ENCODE measurements at places on chromosomes 5 and 9.

DNA sequence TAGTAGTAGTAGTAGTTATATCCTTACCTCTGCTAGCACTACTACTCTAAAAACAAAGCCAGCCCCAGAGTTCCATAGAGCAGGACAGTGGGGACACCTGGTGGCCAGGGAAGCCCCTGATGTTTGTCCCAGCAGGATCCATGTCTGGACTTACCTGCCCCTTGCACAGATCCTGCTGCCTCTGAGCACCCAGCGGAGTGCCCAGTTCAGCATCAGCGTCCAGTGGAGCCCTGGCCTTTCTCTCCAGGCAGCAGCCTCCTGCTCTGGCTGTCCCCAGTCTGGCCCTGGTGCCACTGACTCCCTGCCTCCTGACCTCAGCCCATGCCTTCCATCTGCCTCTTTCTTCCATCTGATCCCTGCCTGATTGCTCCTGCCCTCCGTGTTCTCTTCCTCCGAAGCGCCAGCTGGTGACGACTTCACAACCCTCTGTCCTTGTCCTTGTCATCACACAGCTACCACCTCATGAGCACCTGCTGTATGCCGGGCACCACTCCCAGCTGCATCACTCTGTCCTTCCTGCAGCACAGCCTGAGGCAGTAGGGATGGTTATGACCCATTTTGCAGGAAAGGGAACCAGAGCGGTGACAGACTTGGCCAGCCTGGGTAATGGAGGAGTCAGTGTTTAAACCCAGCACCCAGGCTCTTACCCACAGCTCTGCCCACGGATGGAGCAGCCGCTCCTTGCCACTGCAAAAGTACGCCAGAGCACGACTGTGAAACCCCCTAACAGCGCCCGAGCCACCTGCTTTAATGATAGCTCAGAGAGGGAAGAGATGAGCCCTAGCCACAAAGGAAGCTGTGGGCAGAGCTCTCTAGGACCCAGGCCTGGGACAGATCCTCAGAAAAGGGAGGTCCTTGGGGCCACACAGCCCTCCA lies 11.5 kb downstream of the SARDH start:
- DNase-seq: peak; percentile 38

DNA sequence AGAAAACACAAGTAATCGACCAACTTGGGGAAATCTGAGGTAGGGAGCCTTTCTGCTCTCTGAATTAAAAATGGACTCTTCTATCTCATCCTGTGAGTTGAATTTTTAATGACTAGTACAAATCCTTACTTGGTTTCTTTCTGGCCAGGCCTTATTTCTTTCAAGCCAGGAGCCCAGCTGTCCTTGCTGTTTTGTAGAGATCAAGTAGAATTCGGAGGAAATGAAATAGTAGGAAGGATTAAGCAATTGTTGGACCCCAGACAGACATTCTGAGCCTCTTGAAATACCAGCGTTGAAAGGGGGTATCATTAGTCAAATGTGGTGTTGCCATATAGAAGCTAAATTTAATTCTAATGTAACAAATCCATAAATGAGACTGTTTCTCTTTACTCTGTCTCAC lies 53.7 kb upstream of the SMIM15 start:
- no peak for DNase-seq

DNA sequence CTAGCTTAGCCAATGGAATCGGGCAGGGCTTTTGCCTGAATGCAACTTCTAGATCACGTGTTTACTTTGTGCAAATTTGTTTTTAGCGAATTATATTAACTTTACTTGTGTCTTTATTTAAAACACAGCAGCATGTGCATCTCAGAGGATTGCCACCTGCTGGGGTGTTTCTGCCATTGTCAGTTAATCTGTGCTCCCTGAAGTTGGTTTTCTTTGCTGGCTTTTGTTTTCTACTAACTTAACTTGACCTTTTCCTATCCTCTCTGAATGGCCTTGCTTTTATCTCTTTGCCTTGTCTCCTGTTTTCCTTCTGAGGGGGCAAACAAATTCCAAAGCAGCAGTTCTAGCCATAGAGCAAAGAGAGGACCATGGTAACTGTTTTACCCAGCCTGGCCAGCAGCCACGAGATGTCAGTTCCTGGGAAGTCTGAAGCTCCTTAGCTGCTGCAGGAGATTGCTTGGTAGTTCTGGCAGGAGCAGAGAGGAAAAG lies 67.6 kb downstream of the ARHGEF28 start:
- DNase-seq: peak; percentile 47

DNA sequence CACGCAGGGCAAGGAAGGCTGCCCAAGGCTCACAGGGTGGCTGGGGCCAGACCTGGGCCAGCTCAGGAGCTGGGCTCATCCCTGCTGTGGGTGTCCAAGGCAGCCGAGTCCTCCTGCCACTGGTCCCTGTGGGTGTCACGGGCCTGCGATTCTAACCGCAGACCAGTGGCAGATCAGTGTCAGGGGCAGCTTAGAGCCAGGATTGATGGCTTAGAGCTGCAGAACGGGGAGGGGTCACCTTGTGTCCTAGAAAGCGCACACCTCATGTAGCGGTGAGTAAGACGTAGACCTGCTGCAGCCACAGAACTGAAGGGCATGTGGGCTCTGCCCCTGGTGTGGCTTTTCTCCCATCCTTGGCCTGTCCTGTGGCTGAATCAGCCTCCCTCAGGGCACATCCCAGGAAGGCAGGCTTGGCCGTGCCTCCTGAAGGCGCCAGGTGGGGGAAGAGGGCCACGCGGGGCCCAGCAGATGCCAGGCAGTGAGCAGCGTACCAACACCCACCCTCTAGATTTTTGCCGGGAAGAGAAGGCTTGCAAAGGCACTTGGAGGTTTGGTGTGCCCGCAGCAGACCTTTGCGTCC lies 78.3 kb upstream of the FCN2 start:
- no peak for DNase-seq

DNA sequence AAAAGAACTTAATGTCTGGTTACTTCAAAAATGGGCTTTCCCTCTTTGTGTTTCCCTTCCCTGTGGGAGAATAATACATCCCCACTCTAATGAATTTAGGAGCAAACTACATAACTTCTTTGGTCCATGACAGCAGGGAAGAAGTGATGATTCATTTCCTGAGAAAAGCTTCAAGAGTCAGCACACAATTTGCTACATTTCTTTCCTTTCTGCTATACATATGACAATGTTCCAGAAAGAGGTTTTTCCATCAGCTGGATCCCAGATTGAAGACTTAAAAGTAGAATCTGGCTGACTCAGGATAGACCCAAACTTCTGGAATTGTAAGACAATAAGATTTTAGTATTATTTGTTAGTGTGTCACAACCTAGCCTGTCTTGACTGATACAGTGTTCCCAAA lies 126.1 kb downstream of the DRD1 start:
- no peak for DNase-seq

GRCh38 chr9:129544761-129545160 lies 76.1 kb downstream of the C9orf50 start:
- DNase-seq: no peak

- DNase-seq: no peak
Observed at GRCh38 chr5:27140831-27141230, 102.4 kb upstream of the CDH9 start.

- DNase-seq: no peak
Observed at GRCh38 chr9:12712532-12712931, 19.3 kb downstream of the TYRP1 start.

DNA sequence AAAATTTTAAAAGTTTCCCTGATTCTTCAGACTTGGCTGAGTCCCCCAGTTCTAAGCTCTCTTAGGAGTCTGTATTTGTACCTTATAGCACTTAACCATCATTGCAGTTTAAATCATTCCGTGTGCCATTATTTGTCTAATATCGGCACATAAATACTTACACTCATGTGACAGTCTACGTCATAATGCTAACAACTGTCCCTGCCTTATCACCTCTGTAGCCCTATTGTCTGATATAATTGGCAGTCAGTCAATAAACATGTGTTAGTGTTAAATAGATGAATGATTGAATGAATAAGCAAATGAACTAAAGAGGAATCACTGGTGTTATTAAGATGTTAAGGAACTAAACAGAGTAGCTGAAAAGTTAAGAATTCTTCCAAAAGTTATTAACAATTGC lies 287.8 kb downstream of the EBF1 start:
- DNase-seq: no peak

DNA sequence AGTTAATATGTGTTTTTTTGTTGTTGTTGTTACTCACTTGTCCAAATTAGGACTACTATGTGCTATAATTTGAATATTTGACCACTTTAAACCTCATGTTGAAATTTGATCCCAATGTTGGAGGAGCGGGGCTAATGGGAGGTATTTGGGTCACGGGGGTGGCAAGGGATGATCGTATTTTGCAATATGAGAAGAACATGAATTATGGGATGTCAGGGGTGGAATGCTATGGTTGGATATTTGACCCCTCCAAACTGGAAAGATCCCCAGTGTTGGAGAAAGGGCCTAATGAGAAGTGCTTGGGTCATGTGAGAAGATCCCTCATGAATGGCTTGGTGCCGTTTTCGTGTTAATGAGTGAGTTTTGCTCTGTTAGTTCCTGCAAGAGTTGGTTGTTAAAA lies 119.8 kb downstream of the NUDT12 start:
- no peak for DNase-seq

- no peak for DNase-seq
Observed at GRCh38 chr5:143311428-143311827, 92.1 kb downstream of the NR3C1 start.

GRCh38 chr5:111447822-111448221 lies 64.5 kb downstream of the STARD4 start:
- no peak for DNase-seq

DNA sequence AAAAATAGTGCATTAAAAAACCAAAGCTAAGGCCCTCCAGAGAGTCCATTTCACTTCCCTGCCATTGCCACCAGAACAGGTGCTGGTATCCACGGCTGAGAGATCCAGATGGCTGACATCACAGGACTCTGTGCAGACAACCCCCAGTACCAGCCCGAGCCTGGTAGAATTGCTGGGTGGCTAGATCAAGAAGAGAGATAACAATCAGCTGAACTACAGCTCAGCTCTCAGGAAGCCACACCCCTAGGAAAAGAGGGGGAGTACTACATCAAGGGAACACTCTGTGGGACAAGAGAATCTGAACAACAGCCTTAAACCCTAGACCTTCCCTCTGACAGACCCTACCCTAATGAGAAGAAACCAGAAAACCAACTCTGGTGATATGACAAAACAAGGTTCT lies 73.8 kb upstream of the SLIT3 start:
- DNase-seq: no peak

GRCh38 chr5:142133330-142134206 lies 25.0 kb downstream of the NDFIP1 start:
- no peak for DNase-seq

DNA sequence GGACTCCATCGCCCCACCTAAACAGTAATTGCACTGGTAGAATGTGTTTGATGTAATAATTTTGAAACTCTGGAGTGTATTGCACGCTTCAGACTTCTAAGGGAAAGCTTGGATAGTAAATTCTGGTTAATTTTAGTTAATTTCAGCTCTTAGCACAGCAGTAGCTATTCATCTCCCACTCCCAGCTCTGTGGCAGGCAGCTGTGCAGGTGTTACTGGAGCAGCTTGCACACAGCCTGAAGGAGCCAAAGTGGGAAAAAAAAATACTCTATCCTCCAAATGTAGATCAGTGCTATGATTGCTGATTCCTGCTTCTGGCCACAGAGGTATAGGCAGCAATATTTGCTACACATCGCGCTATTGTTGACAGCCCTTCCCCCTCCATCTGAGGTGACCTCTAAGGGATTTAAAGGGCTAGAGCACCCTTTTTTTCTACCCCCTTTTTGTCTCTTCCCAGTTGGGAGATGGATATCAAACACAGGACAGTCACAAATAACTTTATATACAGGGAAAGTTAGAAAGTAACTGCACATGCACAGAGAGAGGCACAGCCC lies 97.4 kb downstream of the KCTD16 start:
- no peak for DNase-seq

DNA sequence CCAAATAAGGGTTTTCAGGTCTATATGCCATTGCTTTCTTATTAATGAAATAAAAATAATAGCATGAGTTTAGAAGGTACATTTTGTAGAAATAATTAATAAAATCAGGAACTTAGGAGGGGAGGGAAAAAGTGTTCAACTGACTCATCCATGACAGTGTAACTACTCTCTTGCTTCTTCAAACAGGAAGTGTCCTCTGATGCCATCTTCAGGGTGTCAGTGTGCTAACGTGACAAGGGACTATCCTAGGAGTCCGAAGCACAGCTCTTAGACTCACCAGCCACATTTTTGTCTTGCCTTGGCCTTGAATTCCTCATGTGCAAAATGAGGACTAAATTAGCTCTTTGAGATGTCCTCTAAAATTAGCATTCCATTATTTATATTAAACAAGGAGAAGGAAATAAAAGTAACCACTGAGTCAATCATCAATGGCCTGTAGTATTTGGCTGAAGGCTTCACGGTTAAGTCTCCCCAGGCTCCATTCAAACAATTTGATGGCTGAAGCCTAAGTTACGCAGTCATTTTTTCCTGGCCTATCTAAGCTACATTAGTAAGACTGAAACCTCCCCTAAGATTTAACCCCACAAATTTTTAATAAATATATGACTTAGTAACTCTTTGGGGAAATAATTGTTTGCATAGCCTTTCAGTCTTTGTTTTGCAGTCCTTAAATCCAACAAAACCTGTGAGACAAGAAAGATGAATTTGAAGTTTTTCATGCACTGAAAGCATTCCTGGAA lies 151.1 kb downstream of the ARL15 start:
- no peak for DNase-seq

Measured in large intestine (tissue), 12 donors.